CD14-positive monocyte (primary cell): ENCODE measurements at places on chromosomes 12 and 14. TPM values are rescaled to one million over a fixed set of nuclear protein-coding genes. Genes with fewer than 3 reads are reported as not detected.

- H3K27me3 ChIP-seq, result no peaks in the 10 kb centered on the region
- H3K27ac ChIP-seq, result no peak overlapping the region
- H3K36me3 ChIP-seq, result no peaks in the 10 kb centered on the region
- H3K4me3 ChIP-seq, result no peak overlapping the region
- no peak for DNase-seq
Observed at GRCh38 chr12:70691018-70691672, 53.9 kb upstream of the PTPRB start.

- no peaks in the 10 kb centered on the region for H3K36me3 ChIP-seq
- H3K27ac ChIP-seq, result no peak overlapping the region
- no peaks in the 10 kb centered on the region for H3K27me3 ChIP-seq
Observed at GRCh38 chr12:41277100-41277945, 89.2 kb downstream of the PDZRN4 start.

DNA sequence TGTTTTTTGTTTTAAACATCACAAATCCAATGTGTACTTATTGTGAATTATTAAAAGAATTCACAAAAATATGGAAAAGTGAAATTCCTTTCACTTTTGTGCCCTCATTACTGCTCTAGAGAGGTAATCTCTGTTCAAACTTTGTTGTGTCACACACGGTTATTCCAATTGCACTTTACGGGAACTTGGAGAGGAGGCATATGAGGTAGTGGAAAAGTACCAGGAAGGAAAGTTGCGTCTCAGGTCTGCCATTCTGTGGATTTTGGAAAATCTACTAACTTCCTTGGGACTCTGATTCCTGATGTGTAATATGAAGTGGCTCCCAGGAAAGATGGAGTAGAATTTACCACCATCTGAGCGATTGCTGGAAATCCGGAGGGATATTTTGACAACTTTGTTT lies 90.9 kb upstream of the DCN start:
- no peak overlapping the region for H3K4me3 ChIP-seq
- no peak for DNase-seq
- H3K27me3 ChIP-seq, result no peaks in the 10 kb centered on the region
- H3K36me3 ChIP-seq, result no peaks in the 10 kb centered on the region
- no peaks in the 10 kb centered on the region for H3K4me1 ChIP-seq

DNA sequence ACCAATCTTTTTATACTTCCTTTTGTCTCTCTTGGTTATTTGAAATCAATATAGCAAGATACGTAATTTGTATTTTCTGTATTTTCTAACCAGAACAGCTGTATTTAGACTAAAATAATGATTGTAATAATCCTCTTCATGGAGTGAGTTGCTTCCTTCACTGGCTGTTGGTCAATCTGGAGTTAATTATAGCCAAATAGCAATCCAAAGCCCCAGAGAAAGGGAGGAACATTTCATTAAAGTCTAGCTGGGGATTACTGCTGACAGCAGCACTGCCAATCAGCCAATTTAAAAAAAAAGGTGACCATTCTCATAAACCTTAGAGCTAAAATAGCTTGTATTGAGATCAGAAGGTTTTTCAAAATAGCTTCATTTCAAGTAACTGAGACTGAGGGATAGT lies 118.0 kb downstream of the TRHDE start:
- H3K27ac ChIP-seq, result no peak overlapping the region
- no peaks in the 10 kb centered on the region for H3K4me1 ChIP-seq
- no peaks in the 10 kb centered on the region for H3K27me3 ChIP-seq
- no peak for DNase-seq
- H3K36me3 ChIP-seq, result no peaks in the 10 kb centered on the region

DNA sequence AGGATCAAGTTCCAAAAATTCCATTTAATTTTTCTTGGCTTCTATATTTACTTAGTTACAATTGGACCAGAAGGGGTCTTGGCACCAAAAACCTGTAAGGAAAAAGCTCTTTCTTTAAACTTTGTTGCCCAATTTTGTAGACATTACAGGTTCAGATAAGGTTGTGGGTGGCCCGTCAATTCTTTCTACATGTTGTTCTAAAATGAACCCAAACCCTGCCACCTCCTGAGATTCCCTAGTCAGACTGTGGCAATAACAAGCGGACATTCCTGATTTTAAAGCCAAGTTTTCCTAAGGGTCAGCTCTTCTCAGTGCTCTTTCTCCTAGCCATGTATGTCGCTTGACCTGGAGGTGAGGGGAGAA lies 45.0 kb upstream of the GSG1 start:
- no peak overlapping the region for H3K27ac ChIP-seq
- H3K4me3 ChIP-seq, result no peak overlapping the region
- no peaks in the 10 kb centered on the region for H3K27me3 ChIP-seq
- DNase-seq, result no peak

- H3K36me3 ChIP-seq, result peaks cover 9% of the 10 kb centered on the region
- H3K4me1 ChIP-seq, result peaks cover 23% of the 10 kb centered on the region
- H3K4me3 ChIP-seq, result no peak overlapping the region
- H3K27ac ChIP-seq, result no peak overlapping the region
- H3K27me3 ChIP-seq, result no peaks in the 10 kb centered on the region
Observed at GRCh38 chr12:117047810-117048584, 51.2 kb downstream of the TESC start.

GRCh38 chr12:130994821-130995375 lies 41.2 kb downstream of the ADGRD1 start:
- no peaks in the 10 kb centered on the region for H3K27me3 ChIP-seq
- H3K4me1 ChIP-seq, result no peaks in the 10 kb centered on the region
- H3K4me3 ChIP-seq, result no peak overlapping the region
- DNase-seq, result no peak
- no peak overlapping the region for H3K27ac ChIP-seq

GRCh38 chr12:75294797-75295196 lies 35.3 kb downstream of the CAPS2 start:
- no peaks in the 10 kb centered on the region for H3K27me3 ChIP-seq
- H3K27ac ChIP-seq, result no peak overlapping the region
- DNase-seq, result no peak
- no peak overlapping the region for H3K4me3 ChIP-seq
- no peaks in the 10 kb centered on the region for H3K36me3 ChIP-seq

- H3K36me3 ChIP-seq, result no peaks in the 10 kb centered on the region
- no peak overlapping the region for H3K4me3 ChIP-seq
- H3K4me1 ChIP-seq, result peaks cover 46% of the 10 kb centered on the region
- no peaks in the 10 kb centered on the region for H3K27me3 ChIP-seq
- no peak overlapping the region for H3K27ac ChIP-seq
- no peak for DNase-seq
Observed at GRCh38 chr14:61491224-61491623, 169.8 kb downstream of the PRKCH start.

- H3K4me1 ChIP-seq, result no peaks in the 10 kb centered on the region
- no peak for DNase-seq
- H3K4me3 ChIP-seq, result no peak overlapping the region
- no peaks in the 10 kb centered on the region for H3K27me3 ChIP-seq
- no peaks in the 10 kb centered on the region for H3K36me3 ChIP-seq
- H3K27ac ChIP-seq, result no peak overlapping the region
Observed at GRCh38 chr14:44712024-44712815, 205.1 kb upstream of the FSCB start.

DNA sequence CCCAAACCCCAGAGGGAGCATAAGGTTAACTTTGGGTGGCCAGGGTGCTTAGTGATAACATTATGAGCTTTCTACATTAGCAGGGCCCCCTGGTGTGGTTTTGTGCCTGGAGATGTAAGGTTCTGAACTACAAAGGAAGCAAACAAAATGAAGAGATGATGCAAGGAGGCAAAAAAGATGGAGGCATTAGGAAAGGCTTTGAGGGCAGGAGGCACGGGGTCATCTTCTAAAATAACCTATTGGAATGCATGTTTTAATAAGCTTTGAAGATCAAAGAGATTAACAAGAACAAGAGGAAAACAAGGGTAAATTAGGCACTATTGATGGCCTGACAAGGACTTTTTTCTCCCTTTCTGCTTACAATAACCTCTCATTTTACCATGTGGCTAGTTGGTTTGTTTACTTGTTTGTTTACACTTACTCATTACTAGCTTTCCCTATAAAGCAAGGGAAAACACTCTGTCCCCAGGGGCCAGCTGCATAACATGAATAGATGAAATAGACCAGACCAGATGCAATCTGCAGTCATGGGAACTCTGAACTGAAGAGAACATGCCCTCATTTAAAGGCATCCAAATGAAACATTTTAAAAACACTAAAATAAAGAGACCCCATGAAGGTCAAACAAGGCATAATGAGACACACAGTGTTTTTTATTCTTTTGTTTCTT lies 390.3 kb downstream of the DIO2 start:
- no peaks in the 10 kb centered on the region for H3K4me1 ChIP-seq
- H3K27ac ChIP-seq, result no peak overlapping the region
- H3K27me3 ChIP-seq, result no peaks in the 10 kb centered on the region
- no peak overlapping the region for H3K4me3 ChIP-seq

DNA sequence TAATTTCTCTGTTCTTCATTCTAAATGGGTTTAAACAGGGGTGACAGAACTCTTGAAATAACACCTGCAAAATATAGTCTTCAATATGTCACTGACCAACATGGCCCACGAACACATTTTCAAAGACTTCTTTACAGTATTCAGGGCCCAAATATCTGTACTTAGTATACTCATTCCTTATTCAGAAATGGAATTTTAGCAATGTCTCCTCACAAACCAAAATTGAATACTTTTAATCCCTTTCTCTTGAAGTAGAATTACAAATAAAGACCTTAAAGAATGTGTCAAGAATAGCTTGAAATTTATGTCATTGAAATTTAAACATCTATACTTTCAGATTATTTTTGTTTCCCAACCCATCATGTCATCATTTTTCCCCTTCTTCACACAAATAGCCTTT lies 263.1 kb downstream of the LRIG3 start:
- H3K4me3 ChIP-seq, result no peak overlapping the region
- H3K4me1 ChIP-seq, result no peaks in the 10 kb centered on the region
- no peaks in the 10 kb centered on the region for H3K27me3 ChIP-seq
- no peak for DNase-seq
- no peaks in the 10 kb centered on the region for H3K36me3 ChIP-seq

DNA sequence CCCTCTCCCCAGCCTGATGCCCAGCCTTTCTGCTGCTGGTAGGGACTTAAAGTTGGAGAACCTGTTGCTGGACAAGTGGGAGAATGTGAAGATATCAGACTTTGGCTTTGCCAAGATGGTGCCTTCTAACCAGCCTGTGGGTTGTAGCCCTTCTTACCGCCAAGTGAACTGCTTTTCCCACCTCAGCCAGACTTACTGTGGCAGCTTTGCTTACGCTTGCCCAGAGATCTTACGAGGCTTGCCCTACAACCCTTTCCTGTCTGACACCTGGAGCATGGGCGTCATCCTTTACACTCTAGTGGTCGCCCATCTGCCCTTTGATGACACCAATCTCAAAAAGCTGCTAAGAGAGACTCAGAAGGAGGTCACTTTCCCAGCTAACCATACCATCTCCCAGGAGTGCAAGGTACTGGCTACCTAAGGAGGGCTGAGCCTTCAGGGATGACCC lies 1.6 kb downstream of the TSSK4 start:
- no peaks in the 10 kb centered on the region for H3K4me1 ChIP-seq
- no peak overlapping the region for H3K4me3 ChIP-seq
- no peaks in the 10 kb centered on the region for H3K27me3 ChIP-seq

DNA sequence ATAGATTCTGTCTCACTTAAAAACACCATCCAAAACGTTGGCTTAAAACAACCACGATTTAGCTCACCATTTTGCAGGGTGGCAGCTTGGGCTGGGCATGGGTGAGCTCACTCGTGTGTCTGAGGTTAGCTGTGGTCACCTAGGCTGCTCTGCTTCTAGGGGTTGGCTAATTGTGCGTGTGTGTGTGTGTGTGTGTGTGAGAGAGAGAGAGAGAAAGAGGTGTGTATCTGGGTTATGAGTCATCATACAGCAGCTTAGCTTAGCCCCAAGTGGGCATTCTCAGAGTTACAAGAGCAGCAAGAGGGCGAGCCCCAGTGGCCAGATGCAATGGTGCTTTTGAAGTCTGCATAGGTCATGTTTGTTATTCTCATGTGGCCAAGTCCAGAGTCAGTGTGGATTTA lies 6.0 kb downstream of the FBXW8 start:
- H3K4me3 ChIP-seq, result no peak overlapping the region
- DNase-seq, result peak; percentile 5
- peaks cover 5% of the 10 kb centered on the region for H3K4me1 ChIP-seq
- H3K27ac ChIP-seq, result no peak overlapping the region

GRCh38 chr12:52369211-52369610 lies 1.9 kb upstream of the KRT85 start:
- H3K27ac ChIP-seq, result no peak overlapping the region
- H3K27me3 ChIP-seq, result no peaks in the 10 kb centered on the region
- no peaks in the 10 kb centered on the region for H3K4me1 ChIP-seq
- no peak for DNase-seq
- no peak overlapping the region for H3K4me3 ChIP-seq

DNA sequence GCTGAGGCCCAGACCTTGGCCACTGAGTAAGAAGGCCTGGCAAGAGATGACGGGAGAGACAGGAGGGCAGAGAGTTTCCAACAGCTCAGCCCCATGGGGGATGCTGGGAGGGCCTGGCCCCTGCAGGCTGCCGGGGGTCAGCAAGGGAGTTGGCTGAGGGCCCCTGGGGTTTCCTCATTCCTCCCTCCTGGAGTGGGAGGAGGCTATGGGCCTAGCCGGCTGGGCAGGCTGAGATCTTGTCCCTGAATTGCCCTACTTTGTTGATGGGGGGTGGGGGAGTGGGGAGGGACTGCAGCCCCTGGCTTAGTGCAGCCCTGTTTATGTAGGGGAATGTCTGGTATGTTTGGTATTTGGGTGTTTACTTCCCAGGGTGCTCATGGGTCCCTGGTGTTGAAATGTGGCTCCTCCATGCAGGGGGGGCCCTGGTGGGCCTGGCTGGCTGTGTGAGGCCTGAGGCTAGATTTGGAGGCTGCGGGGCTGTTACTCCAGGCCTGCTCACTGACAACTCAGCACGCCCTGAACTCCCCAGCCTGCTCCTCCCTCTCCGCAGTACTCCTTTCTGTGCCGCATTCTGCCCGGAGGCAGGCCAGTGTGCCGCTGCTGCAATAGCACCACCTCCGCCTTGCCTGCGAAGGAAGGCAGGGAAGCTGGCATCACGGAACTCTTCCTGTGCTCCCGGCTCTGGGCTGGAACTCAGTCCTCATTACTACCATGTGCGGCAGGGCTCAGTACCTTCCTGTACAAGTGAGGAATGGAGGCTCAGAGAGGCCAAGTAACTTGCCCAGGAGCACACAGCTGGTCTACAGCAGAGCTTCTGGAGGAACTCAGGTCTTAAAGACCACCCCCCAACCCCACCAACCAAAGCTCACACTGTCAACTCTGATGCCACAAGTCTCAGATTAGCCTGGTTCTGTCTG lies 25.3 kb downstream of the JDP2 start:
- H3K27me3 ChIP-seq, result no peaks in the 10 kb centered on the region
- peaks cover 25% of the 10 kb centered on the region for H3K4me1 ChIP-seq
- no peak overlapping the region for H3K4me3 ChIP-seq

GRCh38 chr12:52168019-52168717 lies 23.6 kb downstream of the KRT80 start:
- peaks cover 59% of the 10 kb centered on the region for H3K4me1 ChIP-seq
- no peak overlapping the region for H3K4me3 ChIP-seq
- no peak overlapping the region for H3K27ac ChIP-seq
- H3K36me3 ChIP-seq, result no peaks in the 10 kb centered on the region

GRCh38 chr14:99233222-99234035 lies 38.6 kb downstream of the BCL11B start:
- peaks cover 55% of the 10 kb centered on the region for H3K27me3 ChIP-seq
- no peak overlapping the region for H3K27ac ChIP-seq
- H3K4me3 ChIP-seq, result no peak overlapping the region
- no peak for DNase-seq
- no peaks in the 10 kb centered on the region for H3K36me3 ChIP-seq

- H3K27me3 ChIP-seq, result no peaks in the 10 kb centered on the region
- H3K36me3 ChIP-seq, result no peaks in the 10 kb centered on the region
- no peak overlapping the region for H3K27ac ChIP-seq
- H3K4me3 ChIP-seq, result no peak overlapping the region
- DNase-seq, result no peak
Observed at GRCh38 chr14:59890676-59891075, 20.1 kb upstream of the RTN1 start.

FOXM1 gene
- not detected for polyA plus RNA-seq

MYF6 gene
- polyA plus RNA-seq, result not detected

ANG gene
- polyA plus RNA-seq, result 31.4 TPM

LTBR gene
- polyA plus RNA-seq, result 56.4 TPM

CELA1 gene
- 0.67 TPM for polyA plus RNA-seq

SMIM41 gene
- polyA plus RNA-seq, result not detected
